Lung microvascular endothelial cell (primary cell): ENCODE measurements at places on chromosomes 16 and 17. TPM values are rescaled to one million over a fixed set of nuclear protein-coding genes. Genes with fewer than 3 reads are reported as not detected.

STX1B gene
- total RNA-seq: under 0.01 and 0.40 TPM in 2 replicates

CTRL gene
- total RNA-seq: 0.20 and 0.22 TPM in 2 replicates

SAP30BP gene
- total RNA-seq: 36.8 and 43.7 TPM in 2 replicates

QPRT gene
- total RNA-seq: under 0.01 and 0.20 TPM in 2 replicates

UQCRC2 gene
- total RNA-seq: 238 and 239 TPM in 2 replicates

KARS1 gene
- 119 and 121 TPM in 2 replicates for total RNA-seq

MPRIP gene
- 68.0 and 94.8 TPM in 2 replicates for total RNA-seq

CLEC19A gene
- not detected in 2 replicates for total RNA-seq

NOL3 gene
- total RNA-seq: 4.8 and 5.6 TPM in 2 replicates

MT4 gene
- total RNA-seq: not detected in 2 replicates

SDR42E2 gene
- 0.20 and 0.22 TPM in 2 replicates for total RNA-seq

INCA1 gene
- total RNA-seq: 0.22 and 0.40 TPM in 2 replicates
